ENCODE measurements at places on chromosomes 1 and 21.

DNA sequence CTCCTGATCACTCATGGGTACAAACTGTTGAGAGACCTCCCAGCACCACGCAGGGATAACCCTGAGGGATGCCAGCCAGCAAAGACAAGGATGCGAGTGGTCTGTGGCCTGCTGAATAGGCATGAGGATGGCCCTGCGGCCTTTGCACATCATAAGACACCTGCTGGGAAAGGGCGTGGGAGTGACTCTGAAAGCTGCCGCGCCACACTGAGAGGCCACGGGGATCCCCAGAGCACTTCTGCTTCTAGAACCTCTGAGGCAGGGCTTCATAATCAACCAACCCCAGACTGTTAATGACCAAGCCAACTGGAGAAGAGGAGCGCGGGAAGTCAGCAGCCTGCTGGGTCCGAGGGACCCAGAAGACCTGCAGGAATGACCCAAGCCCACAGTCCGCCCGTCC, 73.8 kb downstream of the SH3BGR start:
- DNase-seq = no peak

GRCh38 chr1:185317886-185318310, 855 bp upstream of the IVNS1ABP start:
- DNase-seq = peak; percentile 63

DNA sequence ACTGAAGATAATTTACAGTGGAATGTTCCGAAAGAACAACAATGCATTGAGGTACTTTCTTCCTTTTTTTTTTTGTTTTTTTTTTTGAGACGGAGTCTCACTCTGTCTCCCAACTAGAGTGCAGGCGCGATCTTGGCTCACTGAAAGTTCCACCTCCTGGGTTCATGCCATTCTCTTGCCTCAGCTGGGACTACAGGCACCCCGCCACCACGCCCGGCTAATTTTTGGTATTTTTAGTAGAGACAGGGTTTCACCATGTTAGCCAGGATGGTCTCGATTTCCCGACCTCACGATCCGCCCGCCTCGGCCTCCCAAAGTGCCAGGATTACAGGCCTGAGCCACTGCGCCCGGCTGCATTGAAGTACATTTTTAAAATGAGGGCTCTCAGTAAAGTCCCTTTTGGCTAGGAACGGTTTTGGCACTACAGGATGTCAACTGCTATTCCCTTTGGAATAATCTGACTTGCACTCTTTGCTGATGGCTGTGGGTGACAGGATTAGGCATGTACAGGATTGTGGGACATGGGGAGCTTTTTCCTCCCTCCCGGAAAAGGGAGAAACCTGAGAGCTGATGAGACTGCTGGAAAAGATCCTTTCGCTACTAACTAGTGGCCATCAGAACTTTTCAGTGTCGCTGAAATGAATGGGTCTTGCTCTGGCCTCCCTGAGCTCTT, 56.9 kb upstream of the EDEM3 start:
- no peak for DNase-seq

GRCh38 chr21:28856588-28857250, 136.0 kb downstream of the LTN1 start:
- DNase-seq = no peak

All from stimulated activated CD8-positive, alpha-beta memory T cell treated with anti-CD3 and anti-CD28 coated beads, Interleukin-4, amount 100 ng/mL, for 4 hours (primary cell).